ENCODE measurements at places on chromosomes 5 and 9.
A peak's percentile ranks its signal among the peaks of the same experiment; 100 is the strongest.

- no peak for DNase-seq
Measured at GRCh38 chr9:127972236-127972871, 8.4 kb downstream of the EEIG1 start.

- peak; percentile 28 for DNase-seq
Measured at GRCh38 chr9:133163504-133164172, at the start of gene GBGT1. GBGT1 (minus strand) TSS chr9:133163914; CDS start chr9:133162412, 1,502 bp downstream.

- DNase-seq = no peak
Measured at GRCh38 chr9:16530669-16531642, 339.5 kb downstream of the BNC2 start.

DNA sequence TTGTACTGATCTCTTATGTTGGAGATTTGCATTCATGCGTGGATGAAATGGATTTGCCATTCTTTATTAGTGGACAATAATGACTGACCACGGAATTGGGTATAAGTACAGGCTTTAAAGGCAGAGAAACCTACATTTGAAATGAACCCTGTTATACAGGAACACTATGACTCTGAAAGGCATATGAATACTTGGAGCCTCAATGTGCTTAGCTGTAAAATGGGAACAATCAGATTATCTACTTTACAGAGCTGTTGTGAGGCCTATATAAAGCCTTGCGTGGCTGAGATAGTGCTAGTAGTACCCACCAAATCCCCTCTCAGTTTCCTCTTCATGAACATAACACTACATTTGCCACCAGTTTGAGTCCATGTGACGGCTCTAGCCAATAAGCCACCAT, 18.9 kb upstream of the MGAT1 start:
- no peak for DNase-seq

- DNase-seq = no peak
Measured at GRCh38 chr5:51156222-51156621, 227.0 kb upstream of the ISL1 start.

DNA sequence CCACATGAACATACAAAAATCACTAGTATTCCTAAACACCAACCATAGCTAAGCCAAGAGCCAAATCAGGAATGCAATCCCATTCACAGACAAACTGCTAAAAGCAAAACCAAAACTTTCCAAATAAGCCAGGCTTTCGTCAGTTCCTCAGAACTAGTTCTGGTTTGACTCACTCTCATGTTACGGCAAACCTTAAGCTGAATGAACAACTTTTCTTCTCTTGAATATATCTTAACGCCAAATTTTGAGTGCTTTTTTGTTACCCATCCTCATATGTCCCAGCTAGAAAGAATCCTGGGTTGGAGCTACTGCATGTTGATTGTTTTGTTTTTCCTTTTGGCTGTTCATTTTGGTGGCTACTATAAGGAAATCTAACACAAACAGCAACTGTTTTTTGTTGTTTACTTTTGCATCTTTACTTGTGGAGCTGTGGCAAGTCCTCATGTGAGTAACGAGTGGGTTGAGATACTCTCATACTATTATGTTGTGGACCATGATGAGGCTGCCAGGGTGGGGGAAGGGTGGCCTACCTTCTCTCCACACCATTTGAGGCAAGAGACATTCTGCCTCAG, at the start of gene PDCD1LG2:
Gene PDCD1LG2, plus strand, starts transcription at position 172 of the 572 bp plus-strand sequence. CDS start 12,016 bp downstream, outside the sequence.
- no peak for DNase-seq

GRCh38 chr5:108003178-108003577, 332.4 kb upstream of the EFNA5 start:
- DNase-seq = no peak

GRCh38 chr5:74519161-74519571, 121.4 kb downstream of the ENC1 start:
- DNase-seq = no peak

GRCh38 chr5:163306421-163306820, 131.0 kb upstream of the CCNG1 start:
- no peak for DNase-seq

- no peak for DNase-seq
Measured at GRCh38 chr5:120394259-120394658, 69.8 kb upstream of the PRR16 start.

DNA sequence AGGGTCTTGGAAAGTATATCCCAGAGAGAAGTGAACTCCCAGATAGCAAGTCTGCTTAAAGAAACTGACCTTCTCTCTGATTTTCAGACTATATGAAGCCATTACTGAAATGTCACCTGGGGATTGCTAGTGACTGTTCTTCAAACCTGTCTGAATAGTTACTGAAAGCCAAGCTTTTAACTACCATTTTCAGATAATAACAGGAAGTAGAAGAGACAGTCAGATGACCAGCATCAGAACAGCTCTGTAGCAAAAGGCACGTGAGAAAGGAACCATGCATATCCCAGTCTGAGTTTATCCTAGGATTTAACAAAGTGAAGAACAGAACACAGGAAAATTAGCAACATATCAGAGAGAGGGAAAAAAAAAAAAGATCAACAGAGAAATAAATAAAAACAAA, 74.9 kb upstream of the SELENOP start:
- DNase-seq = no peak

- no peak for DNase-seq
Measured at GRCh38 chr5:170436335-170436734, 47.2 kb upstream of the KCNMB1 start.

DNA sequence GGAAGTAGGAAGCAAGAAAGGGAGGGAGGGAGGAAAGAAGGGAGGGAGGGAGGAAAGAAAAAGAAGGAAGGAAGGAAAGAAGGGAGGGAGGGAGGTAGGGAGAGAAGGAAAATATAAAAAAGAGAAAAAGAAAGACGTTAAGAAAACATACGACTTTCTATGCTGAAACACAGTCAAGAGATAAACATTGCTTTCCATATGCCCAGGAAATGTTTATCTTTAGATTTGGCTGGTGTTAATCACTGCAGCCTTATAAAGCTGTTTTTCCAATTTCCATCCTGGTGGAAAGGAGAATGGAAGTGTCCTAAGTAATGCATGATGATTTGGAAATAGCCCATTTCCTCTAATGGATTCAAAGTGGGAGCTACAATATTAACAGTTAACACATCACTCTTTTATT, 524.3 kb downstream of the MTRR start:
- no peak for DNase-seq

GRCh38 chr5:1435369-1435768, 9.9 kb downstream of the SLC6A3 start:
- no peak for DNase-seq

- DNase-seq = no peak
Measured at GRCh38 chr9:128553728-128554127, 1.3 kb downstream of the SPTAN1 start.

- no peak for DNase-seq
Measured at GRCh38 chr9:34555002-34555348, 32.2 kb upstream of the ENHO start.

DNA sequence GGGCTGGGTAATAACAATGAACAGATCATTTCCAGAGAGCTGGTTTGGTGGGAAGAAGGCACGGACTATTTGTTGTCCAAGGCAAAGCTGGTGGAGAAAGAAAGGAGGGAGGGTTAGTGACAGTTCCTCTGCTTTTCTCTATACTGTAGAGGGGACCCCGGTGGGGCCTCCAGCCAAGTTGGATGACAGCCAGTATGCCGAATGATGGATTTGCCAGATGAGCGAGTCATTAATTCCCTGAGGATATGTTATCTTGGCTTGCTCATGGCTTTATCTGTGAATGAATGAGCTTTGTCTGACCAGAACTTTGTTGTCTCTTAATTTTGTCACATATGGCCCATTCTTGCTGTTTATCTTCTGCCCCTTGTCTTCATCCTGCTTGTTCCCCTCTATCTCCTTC, 158.6 kb upstream of the GLRA1 start:
- DNase-seq = no peak

DNA sequence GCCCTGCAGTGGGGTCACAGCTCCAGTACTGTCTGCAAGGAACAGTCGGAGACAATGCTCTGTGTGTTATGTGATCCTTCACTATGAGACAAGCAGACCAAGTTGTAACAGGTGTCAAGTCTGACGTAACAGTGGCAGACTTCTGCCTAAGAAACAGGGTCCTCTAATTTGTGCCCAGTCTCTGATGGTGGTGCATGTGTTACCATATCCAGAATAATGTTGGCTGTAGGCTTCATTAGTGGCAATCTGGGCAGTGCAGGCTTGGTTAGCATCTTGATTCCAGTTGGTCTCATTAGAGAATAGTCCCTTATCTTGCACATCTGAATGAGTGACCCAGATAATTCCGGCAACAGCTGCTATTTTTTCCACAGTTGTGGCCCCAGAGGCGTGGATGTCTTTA, 33.8 kb downstream of the ZNF131 start:
- DNase-seq = no peak

Data from hippocampal formation (tissue), 2 donors.